Heart right ventricle (tissue), 16 donors: ENCODE measurements at places on chromosomes 11 and 22. TPM values are rescaled to one million over a fixed set of nuclear protein-coding genes. Genes with fewer than 3 reads are reported as not detected.

The CCDC73 gene
- polyA plus RNA-seq = 0.01 TPM

DNA sequence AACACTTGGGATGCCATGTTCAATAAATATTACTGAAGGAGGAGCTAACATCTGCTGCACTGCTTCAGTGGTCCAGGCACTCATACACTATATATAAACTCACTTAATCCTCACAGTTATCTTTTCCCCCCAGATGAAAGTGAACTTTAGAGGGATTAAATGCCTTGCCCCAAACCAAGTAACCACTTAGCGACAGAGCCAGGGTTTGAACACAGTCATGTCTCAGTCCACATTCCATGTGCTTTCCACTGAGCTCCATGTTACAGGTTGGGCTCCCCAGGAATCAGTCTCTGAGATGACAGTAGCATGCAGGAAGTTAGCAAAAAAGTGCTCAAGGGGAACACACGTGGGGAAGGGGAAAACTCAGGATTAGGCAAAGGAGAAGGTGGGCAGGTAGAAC lies 59.3 kb downstream of the ENDOD1 start:
- no peak for DNase-seq

DNA sequence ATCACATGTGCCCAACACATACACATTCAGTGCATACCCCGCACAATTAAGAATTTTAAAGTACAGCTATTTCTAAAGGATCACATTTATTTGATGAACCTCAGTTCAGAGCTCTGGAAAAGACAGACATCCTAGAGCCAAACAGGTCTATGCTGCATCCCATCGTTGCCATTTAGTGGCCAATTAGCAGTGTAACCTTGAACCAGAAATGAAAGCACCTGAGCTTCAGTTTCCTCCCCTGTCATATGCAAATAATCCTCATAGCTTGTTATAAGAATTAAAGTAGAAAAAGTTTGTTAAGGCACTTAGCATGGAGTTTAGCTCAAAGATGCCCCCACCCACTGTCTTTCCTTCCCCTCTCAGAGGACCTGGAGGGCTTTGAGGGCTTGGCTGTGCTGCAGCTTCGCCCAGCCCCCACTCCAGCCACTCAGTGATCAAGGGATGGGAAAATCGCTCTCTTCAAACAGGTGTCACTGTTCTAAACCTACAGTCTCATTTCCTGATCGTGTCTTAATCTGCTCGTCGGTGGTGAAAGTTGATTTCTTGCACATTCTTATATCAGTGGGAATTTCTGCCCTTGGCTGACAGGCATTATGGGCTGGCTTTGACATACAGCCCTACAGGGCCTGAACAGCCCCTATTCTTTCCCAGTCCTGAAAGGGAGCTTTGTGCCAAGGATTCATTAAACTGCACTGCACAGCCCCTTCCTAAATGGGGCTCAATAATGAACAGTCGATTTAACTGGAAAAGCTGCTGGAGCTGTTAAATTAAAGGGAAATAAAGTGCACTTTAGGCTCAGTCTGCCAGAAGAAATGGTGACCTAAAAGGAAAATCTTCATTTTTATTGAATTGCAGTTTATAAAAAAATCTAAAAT lies 23.3 kb upstream of the FAM181B start:
- DNase-seq = no peak

- no peak for DNase-seq
These were observed 21.6 kb downstream of the SVIP start for GRCh38 chr11:22807855-22808570.

DNA sequence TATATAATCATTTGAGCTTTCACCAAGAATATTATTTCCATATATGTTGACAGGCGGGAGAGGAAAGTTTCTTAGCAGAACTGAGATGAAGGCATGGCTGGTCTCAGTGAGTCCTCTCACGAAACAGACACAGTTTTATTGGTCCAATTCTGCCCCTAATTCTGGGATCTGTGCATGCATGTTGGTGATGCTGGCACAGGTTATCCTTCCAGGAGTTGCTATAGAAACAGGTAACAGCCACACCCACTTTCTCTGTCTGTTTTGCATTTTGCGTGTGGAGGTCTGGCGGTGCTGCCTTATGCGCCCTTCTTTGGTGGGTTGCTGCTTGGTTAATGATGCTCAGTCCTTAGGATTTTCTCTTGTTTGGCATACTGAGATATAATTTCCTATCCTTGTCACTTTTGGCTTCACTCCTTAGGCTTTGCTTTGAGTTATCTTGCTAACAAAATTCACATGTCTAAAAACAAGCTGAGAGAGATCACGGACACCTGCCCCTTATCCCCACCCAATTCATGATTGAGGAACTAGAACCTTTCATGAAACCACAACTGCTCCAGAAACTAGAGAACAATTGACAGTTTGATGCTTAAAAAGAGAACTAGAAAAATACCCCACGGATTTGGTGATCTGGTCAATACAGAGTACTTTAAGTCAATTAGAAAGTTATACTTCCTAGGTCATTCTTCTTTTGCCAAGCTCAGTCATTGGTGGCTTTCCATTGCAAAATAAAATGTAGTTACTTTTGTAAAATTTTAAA lies 189.3 kb downstream of the FAT3 start:
- no peak for DNase-seq

DNA sequence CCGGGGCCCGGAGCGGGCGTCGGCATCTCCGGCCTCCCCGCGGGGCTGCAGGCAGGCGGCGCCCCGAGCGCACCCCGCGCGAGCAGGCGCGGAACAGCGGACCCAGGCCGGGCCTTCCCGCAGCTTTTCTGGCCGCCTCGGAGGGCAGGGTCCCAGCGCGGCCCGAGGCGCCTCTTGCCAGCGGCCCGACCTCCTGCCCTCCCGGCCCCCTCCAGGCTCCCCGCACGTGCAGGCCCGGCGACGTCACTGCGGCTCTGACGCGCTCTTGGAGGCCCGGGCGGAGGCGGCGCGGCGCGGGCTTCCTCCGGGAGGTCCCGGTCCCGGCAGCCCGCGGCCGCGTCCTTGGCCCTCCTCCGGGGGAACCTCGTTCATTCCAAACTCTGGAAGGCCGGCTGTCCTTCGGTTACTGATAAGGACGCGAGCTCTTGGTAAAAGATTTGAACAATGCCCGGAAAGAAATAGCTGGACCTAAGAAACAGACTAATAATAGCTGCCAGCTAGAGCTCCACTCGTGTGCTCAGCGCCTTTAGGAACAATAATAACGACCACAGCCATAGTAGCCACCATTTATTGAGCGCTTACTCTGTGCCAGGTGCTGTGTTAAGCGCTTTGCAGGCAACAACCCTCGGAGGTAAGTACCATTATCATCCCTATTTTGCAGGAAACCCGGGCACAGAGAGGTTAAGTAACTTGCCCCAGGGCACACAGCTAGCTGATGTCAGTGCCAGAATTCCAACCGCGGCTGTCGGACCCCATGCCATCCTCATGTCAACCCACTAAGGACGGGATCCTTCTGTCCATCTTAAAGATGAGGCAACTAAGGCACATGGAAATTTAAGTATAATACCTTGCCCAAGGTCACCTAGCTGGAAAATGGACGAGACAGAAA lies 39.1 kb upstream of the CREB3L1 start:
- peak; percentile 83 for DNase-seq
